ENCODE measurements at places on chromosomes 3 and 15.

DNA sequence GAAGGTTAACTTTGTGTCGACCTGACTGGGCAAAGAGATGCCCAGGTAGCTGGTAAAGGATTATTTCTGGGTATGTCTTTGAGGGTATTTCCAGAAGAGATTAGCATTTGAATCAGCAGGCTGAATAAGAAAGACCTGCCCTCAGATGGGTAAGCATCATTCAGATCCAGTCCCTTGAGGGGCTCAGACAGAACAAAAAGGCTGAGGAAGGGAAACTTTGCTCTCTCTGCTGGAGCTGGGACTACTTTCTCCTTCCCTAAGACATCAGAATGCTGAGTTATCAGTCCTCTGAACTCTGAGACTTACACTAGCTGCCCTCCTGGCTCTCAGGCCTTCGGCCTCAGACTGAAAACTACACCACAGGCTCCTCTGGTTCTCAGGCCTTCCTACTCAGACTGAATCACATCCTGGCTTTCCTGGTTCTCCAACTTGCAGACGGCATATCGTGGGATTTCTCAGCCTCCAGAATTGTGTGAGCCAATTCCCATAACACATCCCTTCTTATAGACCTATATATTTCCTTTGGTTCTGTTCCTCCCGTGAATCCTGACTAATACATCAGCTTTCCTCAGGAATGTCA is 982.9 kb downstream of the TUSC7 start:
- DNase-seq = no peak

DNA sequence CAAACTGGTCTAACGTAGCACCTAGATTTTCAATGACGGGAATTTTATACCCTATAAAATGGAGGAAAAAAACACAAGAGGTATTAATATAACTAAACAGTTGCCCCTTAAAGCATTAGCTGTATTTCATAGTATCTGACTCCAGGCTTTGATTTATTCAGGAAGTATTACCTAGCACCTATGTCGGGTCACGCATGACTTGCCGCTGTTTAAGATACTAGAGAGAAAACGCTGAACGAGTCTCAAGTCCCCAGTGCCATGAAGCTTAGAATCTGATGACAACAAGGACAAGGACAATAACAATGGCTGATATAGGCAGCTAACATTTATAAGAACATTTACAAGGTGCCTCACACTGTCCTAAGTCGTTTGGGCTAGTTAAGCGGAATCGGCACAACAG is 1.9 kb downstream of the SNRPA1 start:
- no peak for DNase-seq

GRCh38 chr3:128432301-128432970 is 34.3 kb downstream of the DNAJB8 start:
- no peak for DNase-seq

DNA sequence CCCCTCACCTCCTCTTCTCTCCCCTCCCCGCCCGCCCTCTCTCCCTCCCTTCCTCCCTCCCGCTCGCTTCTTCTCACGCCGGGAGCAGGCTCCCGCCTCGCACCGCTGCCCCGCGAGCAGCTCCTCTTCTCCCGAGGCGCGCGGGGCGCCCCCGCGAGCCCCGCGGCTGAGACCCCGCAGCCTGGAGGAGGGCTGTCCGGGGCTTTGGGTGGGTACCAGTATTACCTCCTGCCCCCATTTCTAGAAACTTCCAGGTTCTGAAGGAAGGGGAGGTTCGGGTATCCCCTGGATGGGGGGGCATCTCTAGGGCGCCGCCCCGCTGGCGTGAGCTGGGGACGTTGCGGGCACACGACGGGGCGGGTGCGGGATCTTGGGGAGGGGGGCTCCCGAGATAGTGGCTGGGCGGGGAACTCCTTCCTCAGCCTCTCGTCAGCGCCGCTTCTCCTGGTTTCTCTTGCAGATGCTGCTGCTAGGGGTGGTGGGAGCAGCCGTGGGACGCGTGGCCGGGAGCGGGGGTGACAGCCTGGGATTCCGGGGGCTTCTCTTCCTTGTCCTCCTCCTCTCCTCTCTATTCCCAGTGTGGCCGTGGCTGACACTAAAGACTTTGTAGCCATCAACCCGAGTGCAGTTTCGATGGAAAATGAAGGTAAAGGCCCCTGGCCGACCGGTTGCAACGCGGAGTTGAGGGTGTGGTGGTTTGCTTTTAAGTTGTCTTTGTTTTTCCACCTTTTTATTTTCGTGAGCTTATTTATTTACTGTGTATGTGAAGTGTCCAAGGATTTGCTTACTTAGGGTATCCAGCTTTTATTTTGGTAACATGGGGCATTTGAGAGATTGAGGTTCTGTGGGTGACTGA is 474 bp downstream of the ATP2C1 start:
- peak; percentile 16 for DNase-seq

DNA sequence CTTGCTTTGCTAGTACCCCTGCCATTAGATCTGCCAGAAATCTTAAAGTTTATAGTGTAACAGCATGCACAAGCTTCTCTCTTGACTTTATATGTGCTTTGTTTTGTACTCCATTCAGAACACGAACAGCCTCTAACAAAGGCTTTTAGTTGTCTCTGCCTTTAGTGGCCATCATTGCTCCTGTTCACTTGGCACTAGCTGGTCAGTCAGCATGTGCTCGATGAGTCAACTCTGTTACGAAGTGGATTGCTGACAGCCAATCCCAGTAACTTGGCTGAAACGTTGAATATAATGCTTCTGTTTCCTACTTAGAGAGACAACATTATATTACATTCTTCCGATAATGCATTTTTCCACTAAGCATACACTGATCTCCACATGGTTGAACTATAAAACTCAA is 349.2 kb downstream of the NAALADL2 start:
- DNase-seq = no peak

- no peak for DNase-seq
These were observed 9.5 kb upstream of the KNSTRN start for GRCh38 chr15:40372981-40373380.

- no peak for DNase-seq
These were observed 7.1 kb downstream of the FSTL1 start for GRCh38 chr3:120443626-120444123.

DNA sequence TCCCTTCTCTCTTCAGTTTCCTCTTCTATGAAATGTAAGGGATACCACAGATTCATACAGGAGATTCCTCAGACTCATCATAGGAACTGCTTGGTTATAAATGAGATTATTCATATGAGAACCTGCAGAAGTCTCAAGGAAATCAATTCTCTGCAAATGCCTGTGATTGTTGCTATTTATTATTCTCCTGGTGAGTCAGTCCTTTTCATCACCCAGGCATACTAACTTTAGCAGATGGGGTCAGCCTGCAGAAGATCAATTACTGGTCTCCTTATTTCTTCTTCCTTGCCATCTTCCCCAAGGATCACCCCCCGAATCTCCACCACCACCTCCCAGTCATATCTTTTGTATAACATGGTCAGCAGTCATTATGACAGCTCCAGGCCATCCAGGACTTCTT is 53.8 kb upstream of the DCP1A start:
- no peak for DNase-seq

- DNase-seq = no peak
These were observed 549 bp downstream of the C3orf18 start for GRCh38 chr3:50567011-50567385.
